Panc1 (cell line): ENCODE measurements at places on chromosomes 11 and 22. TPM values are rescaled to one million over a fixed set of nuclear protein-coding genes. Genes with fewer than 3 reads are reported as not detected.
A peak's percentile ranks its signal among the peaks of the same experiment; 100 is the strongest.

GRCh38 chr11:17691550-17691949 lies 27.8 kb upstream of the MYOD1 start:
- no peaks in the 10 kb centered on the region for H3K36me3 ChIP-seq
- no peak overlapping the region for H3K27ac ChIP-seq
- DNase-seq = no peak
- H3K4me1 ChIP-seq = no peaks in the 10 kb centered on the region

GRCh38 chr22:47200273-47201051 lies 438.0 kb downstream of the TBC1D22A start:
- no peak for DNase-seq
- no peaks in the 10 kb centered on the region for H3K36me3 ChIP-seq
- H3K27me3 ChIP-seq = no peaks in the 10 kb centered on the region

DNA sequence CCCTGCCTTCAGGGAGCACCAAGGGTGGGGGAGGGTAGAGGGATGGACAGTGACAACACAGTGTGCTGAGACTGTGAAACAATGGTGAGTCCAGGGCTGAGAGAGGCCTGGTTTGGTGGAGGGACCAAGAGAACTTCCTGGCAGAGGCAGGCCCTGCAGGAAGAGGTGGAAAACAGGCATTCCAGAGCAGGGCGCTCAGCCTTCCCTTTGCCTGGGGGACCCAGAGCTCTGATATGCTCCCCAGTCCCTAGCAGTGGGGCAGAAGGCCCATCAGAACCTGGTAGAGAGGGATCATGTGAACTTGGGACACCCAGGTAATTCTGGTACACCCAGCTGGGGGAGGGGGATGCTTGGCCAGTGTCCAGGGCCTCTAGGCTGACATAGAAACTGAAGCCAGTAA lies 17.2 kb upstream of the UVRAG start:
- H3K4me3 ChIP-seq = no peak overlapping the region
- no peak for DNase-seq
- no peaks in the 10 kb centered on the region for H3K4me1 ChIP-seq
- H3K27me3 ChIP-seq = no peaks in the 10 kb centered on the region
- no peak overlapping the region for H3K27ac ChIP-seq
- H3K36me3 ChIP-seq = no peaks in the 10 kb centered on the region

The JHY gene
- 10.1 TPM for total RNA-seq

GRCh38 chr11:76419896-76420295 lies 24.9 kb upstream of the EMSY start:
- no peak overlapping the region for H3K4me3 ChIP-seq
- DNase-seq = no peak
- peaks cover 6% of the 10 kb centered on the region for H3K27me3 ChIP-seq
- no peak overlapping the region for H3K27ac ChIP-seq

GRCh38 chr11:132095230-132096131 lies 725.1 kb downstream of the NTM start:
- no peaks in the 10 kb centered on the region for H3K36me3 ChIP-seq
- H3K4me3 ChIP-seq = no peak overlapping the region
- no peak for DNase-seq
- H3K4me1 ChIP-seq = no peaks in the 10 kb centered on the region
- no peak overlapping the region for H3K27ac ChIP-seq

The OR4D11 gene
- not detected for total RNA-seq

- no peaks in the 10 kb centered on the region for H3K4me1 ChIP-seq
- H3K27me3 ChIP-seq = no peaks in the 10 kb centered on the region
- no peaks in the 10 kb centered on the region for H3K36me3 ChIP-seq
- H3K27ac ChIP-seq = no peak overlapping the region
- H3K4me3 ChIP-seq = no peak overlapping the region
Measured at GRCh38 chr22:19062943-19063308, 59.3 kb downstream of the DGCR2 start.

DNA sequence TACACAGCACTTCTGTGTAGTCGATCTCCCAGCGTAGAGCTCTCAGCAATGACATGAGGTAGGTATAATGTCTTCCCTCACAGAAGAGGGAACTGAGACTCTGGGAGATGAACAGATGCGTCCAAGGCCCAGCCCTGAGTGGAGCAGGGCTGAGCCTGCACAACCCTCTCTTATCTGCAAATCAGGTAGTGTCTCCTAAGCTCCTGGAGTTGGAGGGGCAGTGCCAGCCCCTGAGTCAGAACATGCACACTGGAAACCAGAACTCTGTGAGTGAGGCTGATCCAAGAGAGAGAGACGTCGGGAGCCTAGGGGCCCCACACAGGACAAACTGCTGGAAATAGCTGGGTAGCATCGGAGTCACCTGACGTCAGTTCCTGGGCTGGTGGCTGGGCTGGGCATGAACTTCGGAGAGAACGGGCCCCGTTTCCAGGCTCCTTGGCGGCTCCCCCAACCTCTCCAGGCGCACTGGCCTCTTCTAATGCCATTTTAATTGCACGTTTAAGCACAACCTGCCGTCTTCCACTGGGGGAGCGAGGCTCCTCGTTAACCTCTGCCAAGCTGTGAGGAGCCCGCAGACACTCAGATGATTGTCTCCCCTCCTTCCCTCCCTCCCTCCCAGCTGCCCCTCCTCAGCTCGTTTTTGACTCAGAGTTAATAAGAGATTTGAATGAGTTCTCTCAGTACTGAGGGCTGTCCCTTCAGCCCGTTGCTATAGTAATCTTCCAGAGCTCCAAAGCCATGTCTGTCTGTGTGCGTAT lies 191.2 kb upstream of the TBCEL start:
- no peaks in the 10 kb centered on the region for H3K27me3 ChIP-seq
- no peaks in the 10 kb centered on the region for H3K4me1 ChIP-seq
- no peaks in the 10 kb centered on the region for H3K36me3 ChIP-seq
- no peak for DNase-seq
- no peak overlapping the region for H3K27ac ChIP-seq

DNA sequence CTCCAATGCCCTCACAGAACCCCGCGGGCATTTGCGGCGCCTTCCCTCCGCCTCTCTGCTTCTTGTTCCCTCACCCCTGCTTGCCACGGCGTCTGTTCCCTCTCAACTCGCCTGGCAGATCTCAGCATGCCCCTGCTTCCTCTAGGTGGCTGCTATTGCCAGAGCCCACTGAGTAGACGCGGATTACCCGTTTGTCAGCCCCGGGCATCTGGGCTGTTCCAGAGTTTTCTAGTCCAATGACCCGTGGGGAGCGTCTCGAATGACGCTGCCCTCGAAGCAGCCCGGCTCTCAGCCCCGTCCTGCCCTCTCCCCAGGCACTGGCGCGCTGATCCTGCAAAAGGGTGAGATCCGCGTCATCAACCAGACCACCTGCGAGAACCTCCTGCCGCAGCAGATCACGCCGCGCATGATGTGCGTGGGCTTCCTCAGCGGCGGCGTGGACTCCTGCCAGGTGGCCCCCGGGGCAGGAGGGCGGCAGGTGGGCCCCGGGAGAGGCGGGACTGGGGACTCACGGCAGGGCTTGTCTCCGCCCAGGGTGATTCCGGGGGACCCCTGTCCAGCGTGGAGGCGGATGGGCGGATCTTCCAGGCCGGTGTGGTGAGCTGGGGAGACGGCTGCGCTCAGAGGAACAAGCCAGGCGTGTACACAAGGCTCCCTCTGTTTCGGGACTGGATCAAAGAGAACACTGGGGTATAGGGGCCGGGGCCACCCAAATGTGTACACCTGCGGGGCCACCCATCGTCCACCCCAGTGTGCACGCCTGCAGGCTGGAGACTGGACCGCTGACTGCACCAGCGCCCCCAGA lies 49.7 kb downstream of the ST14 start:
- no peaks in the 10 kb centered on the region for H3K27me3 ChIP-seq
- H3K27ac ChIP-seq = no peak overlapping the region
- no peaks in the 10 kb centered on the region for H3K36me3 ChIP-seq
- no peak for DNase-seq
- 0 out of 2 replicates have a peak, but pooled peaks cover 2% of the 10 kb centered on the region for H3K4me1 ChIP-seq

- peaks cover 10% of the 10 kb centered on the region; the same call in 1 of the 2 replicates for H3K4me1 ChIP-seq
- H3K27ac ChIP-seq = peak overlapping the region; percentile 14; the same call in 1 of the 2 replicates
- no peaks in the 10 kb centered on the region for H3K36me3 ChIP-seq
- H3K4me3 ChIP-seq = no peak overlapping the region
- no peaks in the 10 kb centered on the region for H3K27me3 ChIP-seq
- no peak for DNase-seq
Measured at GRCh38 chr11:130766650-130767565, 149.4 kb downstream of the SNX19 start.

DNA sequence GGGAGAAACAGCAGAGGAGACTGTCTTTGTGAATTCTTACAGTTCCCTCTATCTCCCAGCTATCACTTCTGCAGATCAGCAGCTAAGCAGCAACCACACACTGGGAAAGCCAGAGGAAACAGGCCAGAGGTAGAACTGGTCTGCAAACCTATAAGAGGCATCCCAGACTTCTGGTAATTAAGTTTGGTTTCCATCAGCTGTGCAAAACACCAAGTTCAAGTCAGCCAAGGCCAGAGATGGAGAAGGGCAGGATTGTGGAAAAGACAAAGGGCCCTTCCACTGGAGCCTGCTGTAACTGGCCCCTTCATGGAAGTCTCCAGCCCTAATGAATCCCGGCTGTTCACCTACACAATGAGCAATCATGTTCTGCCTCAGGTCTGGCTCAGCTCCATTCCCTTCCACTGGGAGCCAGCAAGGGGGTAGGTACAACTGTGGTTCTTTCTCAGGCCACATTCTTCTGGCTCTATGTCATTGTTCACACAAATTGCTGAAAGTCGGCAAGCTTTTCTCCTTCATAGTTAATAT lies 4.6 kb upstream of the PAMR1 start:
- no peak overlapping the region for H3K4me3 ChIP-seq
- no peaks in the 10 kb centered on the region for H3K36me3 ChIP-seq
- DNase-seq = no peak
- peaks cover 51% of the 10 kb centered on the region for H3K27me3 ChIP-seq
- H3K4me1 ChIP-seq = peaks cover 5% of the 10 kb centered on the region

- no peaks in the 10 kb centered on the region for H3K4me1 ChIP-seq
- no peak overlapping the region for H3K27ac ChIP-seq
- H3K36me3 ChIP-seq = no peaks in the 10 kb centered on the region
- H3K27me3 ChIP-seq = no peaks in the 10 kb centered on the region
- DNase-seq = no peak
- H3K4me3 ChIP-seq = no peak overlapping the region
Measured at GRCh38 chr11:87473174-87473573, 435.4 kb downstream of the TMEM135 start.

- peaks cover 43% of the 10 kb centered on the region for H3K4me1 ChIP-seq
- no peaks in the 10 kb centered on the region for H3K27me3 ChIP-seq
- H3K36me3 ChIP-seq = no peaks in the 10 kb centered on the region
- H3K27ac ChIP-seq = peak overlapping the region; percentile 41; the same call in 1 of the 2 replicates
- DNase-seq = no peak
Measured at GRCh38 chr11:120384476-120384875, 48.3 kb downstream of the ARHGEF12 start.

The XKR3 gene
- not detected for total RNA-seq

The OR52K2 gene
- not detected for total RNA-seq

The TEX12 gene
- 0.23 TPM for total RNA-seq

DNA sequence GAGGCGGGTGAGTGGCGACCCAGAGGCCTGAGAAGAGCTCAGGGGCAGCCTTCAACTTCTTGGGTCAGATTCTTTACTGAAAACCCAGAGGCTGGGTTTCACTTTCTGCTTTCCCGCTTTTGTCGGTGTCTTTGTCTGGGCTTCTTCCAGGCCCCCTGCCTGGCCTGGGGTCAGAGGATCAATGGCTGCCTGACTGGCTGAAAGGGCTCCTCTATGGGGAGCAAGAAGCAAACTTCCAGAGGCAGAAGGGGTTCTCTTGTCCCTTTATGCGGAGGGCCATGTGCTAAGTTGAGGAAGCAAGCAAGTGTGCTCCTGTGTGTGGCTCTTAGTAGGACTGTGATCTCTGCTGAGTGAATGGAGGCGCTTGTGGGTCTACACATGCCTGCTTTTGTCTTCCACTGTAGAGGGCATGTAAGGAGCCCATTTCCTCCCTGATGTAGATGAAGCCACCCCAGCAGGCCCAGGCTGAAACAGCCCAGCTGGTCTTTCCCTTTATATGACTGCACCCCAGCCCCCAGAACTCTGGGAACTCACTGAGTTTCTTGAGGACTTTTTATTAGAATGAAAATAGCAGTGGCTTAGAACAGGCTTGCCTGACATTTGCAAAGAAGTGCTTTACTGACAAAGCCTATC lies 1.0 kb upstream of the PKNOX2 start:
- H3K27me3 ChIP-seq = peaks cover 10% of the 10 kb centered on the region
- DNase-seq = no peak
- no peaks in the 10 kb centered on the region for H3K36me3 ChIP-seq
- no peaks in the 10 kb centered on the region for H3K4me1 ChIP-seq
- no peak overlapping the region for H3K27ac ChIP-seq

GRCh38 chr11:27991736-27992135 lies 116.2 kb downstream of the KIF18A start:
- H3K27me3 ChIP-seq = no peaks in the 10 kb centered on the region
- no peaks in the 10 kb centered on the region for H3K36me3 ChIP-seq
- no peaks in the 10 kb centered on the region for H3K4me1 ChIP-seq
- no peak overlapping the region for H3K4me3 ChIP-seq

- H3K4me1 ChIP-seq = no peaks in the 10 kb centered on the region
- DNase-seq = no peak
- H3K36me3 ChIP-seq = no peaks in the 10 kb centered on the region
- no peaks in the 10 kb centered on the region for H3K27me3 ChIP-seq
Measured at GRCh38 chr11:73151416-73151815, 9.3 kb upstream of the FCHSD2 start.

The PATE4 gene
- not detected for total RNA-seq

DNA sequence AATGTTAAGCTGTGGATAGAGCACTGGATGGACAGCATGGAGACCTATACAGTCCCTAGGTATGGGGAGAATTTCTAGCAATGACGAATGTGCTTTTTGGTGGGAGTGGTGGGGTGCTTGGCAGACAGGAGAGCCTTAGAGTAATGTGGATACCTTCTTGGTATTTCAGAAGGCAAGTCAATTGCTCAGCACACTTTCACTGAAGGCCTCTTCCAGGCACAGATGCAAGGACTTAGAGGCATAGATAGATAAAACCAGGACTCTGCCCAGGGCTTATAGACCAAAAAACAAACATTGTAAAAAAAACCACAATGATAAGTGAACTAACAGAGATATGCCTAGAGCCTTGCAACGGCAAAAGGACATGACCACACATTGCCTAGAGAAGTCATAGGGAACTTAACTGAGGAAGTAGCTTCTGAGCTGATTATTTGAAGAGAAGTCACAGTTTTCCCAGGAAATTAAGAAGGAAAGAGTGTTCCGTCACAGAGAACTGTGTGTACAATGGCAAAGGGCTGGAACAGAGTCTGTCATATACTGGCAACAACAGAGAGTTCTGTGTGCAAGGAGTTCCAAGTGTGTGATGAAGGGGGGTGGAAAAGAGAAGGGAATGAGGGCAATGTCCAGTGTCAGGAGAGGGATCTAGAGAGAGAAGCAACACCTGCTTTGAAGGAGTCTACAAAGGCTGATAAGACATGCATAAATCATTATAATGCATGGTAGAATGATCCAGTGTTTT lies 65.9 kb upstream of the PICALM start:
- H3K27me3 ChIP-seq = no peaks in the 10 kb centered on the region
- H3K27ac ChIP-seq = peak overlapping the region; percentile 14; the same call in 1 of the 2 replicates

- H3K4me3 ChIP-seq = no peak overlapping the region
- H3K27me3 ChIP-seq = peaks cover 7% of the 10 kb centered on the region
- no peaks in the 10 kb centered on the region for H3K36me3 ChIP-seq
- no peak overlapping the region for H3K27ac ChIP-seq
Measured at GRCh38 chr11:2153581-2154194, 7.3 kb downstream of the INS start.

GRCh38 chr22:36430863-36431262 lies 43.1 kb upstream of the MYH9 start:
- no peaks in the 10 kb centered on the region for H3K36me3 ChIP-seq
- no peaks in the 10 kb centered on the region for H3K27me3 ChIP-seq
- no peak for DNase-seq
- peak overlapping the region; percentile 48; the same call in 1 of the 2 replicates for H3K27ac ChIP-seq
- H3K4me1 ChIP-seq = peaks cover 48% of the 10 kb centered on the region

- H3K4me3 ChIP-seq = no peak overlapping the region
- DNase-seq = no peak
- no peaks in the 10 kb centered on the region for H3K4me1 ChIP-seq
- H3K27ac ChIP-seq = no peak overlapping the region
- H3K36me3 ChIP-seq = no peaks in the 10 kb centered on the region
Measured at GRCh38 chr11:134474070-134474860, 62.2 kb upstream of the B3GAT1 start.
